Pulmonary artery endothelial cell (primary cell): ENCODE measurements at places on chromosomes 1 and 21.

GRCh38 chr1:207424570-207425131, 29.5 kb upstream of the CR2 start:
- DNase-seq = no peak

GRCh38 chr1:30986755-30987154, 78.2 kb upstream of the SDC3 start:
- no peak for DNase-seq

GRCh38 chr1:209304166-209304565, 279.3 kb upstream of the CAMK1G start:
- DNase-seq = no peak

GRCh38 chr1:37692834-37693175, 489 bp downstream of the CDCA8 start:
- DNase-seq = no peak
